Stimulated activated CD4-positive, alpha-beta T cell treated with anti-CD3 and anti-CD28 coated beads, Interleukin-2, amount 100 ng/mL, for 4 hours (primary cell): ENCODE measurements at places on chromosomes 1 and 21.
A peak's percentile ranks its signal among the peaks of the same experiment; 100 is the strongest.

DNA sequence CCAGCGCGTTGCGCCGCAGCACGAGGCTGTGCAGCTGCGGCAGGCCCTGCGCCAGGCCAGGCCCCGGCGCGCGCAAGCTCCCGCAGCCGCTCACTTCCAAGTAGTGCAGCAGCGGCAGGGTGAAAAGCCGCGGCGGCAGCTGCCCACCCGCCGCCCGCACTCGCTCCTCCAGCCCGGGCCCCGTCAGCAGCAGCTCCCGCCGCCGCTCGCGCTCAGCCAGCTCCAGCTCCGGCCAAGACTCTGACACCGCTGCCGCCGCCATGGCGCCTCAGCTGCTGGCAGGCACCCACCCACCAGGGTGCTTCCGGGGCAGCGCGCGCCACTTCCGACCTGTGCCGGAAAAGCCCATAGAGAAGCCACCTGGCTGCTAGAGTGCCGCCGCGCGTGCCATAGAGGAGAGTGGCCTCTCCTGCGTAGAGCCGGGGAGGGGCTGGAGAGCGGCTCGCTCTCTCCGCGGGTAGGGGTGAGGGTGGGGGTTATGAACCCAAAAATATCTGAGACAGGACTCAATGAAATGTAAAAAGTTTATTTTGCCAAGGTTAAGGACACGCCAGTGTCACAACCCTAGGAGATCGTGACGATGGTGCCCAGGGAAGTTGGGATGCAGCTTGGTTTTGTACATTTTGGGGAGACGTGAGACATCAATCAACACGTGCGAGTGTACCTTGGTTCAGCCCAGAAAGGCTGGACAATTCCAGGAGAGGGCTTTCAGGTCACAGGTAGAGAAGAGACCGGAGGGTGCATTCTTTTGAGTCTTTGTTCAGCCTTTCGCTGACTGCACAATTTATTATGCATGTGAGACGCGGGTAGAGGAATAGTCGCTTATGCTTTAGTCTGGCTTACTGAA, at the start of gene LRRC47:
TSS of gene LRRC47 (minus strand) at position 284 of the 847 bp plus-strand sequence. CDS start at position 262, 22 bp downstream.
- DNase-seq = peak; percentile 92

GRCh38 chr1:12553963-12554362, 64.0 kb downstream of the DHRS3 start:
- DNase-seq = no peak

DNA sequence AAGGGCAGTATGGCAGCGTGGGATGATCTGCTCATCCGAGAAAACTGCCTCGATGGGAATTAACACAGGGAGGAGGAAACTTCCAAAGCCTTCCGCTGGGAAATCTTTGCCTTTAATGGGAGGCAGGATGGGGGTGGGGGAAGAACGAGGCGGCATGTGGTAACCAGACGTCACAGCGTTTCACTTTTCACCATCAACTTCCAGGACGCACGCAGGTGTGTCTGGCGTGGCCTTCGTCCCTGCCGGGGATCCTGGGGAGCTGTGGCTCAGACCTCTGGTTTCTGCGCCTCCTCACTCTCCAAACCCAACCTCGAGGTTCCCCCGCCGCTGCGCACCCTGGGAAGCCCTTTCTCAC, 282 bp downstream of the RSPH1 start:
- no peak for DNase-seq

- DNase-seq = no peak
Observed at GRCh38 chr1:185696422-185697150, 37.6 kb upstream of the HMCN1 start.

DNA sequence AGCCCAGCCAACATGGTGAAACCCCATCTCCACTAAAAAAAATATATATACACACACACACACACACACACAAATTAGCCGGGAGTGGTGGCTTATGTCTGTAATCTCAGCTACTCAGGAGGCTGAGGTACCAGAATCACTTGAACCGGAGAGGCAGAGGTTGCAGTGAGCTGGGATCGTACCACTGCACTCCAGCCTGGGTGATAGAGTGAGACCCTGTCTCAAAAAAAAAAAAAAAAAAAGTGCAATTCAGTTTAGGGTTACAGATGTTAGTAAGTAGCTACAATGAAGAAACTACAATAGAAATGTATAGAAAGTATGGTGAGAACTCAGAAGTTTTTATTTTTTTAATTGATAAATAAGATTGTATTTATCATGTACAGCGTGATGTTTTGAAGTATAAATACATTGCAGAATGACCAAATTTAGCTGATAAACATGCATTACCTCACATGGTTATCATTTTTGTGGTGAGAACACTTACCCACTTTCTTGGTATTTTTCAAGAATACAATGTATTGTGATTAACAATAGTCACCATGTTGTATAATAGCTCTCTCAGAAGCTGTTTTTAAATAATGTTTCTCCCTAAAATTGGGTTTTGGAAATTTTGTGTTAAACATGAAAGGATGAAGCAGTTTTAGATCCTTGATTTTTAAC, 17.9 kb downstream of the KDM1A start:
- DNase-seq = no peak

DNA sequence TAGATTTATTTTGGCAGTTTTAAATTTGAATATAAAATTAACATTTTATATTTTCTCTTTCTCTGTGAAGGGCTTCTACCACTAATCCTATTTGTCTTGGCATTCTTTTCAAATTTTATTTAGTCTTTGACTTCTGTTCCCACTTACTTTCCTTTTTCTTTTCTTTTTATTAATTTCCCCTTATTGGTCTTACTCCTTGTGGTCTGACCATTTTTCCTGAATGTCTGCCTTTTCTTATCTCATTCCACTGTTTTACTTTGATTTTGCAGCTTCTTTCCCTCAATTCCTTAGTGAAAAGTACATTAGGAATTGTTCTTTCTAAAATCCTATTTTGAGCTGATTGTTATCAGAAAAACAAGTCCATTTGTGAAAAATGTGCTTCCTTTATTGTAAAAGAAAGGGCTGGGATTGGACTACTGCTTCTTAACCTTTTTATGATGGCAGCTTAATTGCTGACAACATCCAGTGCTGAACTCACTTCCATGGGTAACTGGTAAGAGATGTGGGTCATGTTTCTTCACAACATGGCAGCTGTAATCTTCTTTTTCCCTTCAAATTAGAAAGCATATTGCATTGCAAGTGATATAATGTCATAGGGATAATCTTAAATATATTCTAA, 284.6 kb downstream of the DNM3 start:
- no peak for DNase-seq

GRCh38 chr1:224267925-224268324, 62.0 kb downstream of the NVL start:
- no peak for DNase-seq

GRCh38 chr1:90838720-90839119, 121.6 kb upstream of the BARHL2 start:
- no peak for DNase-seq

- no peak for DNase-seq
Observed at GRCh38 chr1:225848030-225848955, 33.9 kb downstream of the TMEM63A start.

- no peak for DNase-seq
Observed at GRCh38 chr1:199403531-199404116, 623.9 kb upstream of the NR5A2 start.

GRCh38 chr1:10838541-10838940, 42.1 kb upstream of the CASZ1 start:
- DNase-seq = no peak

DNA sequence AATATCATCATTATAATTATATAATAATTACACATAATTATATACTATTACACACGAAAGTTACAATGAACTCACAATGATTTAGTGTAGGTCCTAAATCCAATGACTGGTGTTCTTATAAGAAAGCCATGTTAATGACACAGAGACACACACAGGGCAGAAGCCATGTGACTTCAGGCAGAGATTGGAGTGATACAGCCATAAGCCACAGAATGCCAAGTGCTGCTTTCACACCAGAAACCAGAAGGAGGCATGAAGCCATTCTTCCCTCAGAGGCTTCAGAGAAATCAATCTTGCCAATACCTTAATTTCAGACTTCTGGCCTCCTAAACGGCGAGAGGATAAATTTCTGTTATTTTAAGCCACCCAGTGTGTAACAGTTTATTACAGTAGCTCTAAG, 147.4 kb upstream of the KRTAP19-8 start:
- DNase-seq = no peak

DNA sequence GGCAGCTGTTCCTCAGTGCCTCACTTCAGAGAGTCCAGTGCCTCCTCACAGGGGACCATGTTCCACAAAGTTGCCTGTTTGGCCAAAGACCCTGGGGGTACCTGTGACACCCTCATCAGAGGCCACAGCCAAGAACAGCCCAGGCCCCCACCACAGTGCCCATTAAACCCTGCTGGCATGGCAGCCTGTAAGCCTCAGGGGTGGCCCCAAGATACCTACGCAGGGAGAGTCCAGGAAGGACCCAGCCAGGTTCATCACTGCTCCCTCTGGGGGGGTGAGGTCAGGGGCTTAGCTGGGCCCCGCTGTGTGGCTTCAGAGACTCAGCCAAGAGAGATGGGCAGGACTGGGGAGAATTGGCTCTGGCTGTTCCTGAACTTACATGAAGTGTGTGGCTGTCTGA, 19.1 kb upstream of the PRDM16 start:
- DNase-seq = no peak

DNA sequence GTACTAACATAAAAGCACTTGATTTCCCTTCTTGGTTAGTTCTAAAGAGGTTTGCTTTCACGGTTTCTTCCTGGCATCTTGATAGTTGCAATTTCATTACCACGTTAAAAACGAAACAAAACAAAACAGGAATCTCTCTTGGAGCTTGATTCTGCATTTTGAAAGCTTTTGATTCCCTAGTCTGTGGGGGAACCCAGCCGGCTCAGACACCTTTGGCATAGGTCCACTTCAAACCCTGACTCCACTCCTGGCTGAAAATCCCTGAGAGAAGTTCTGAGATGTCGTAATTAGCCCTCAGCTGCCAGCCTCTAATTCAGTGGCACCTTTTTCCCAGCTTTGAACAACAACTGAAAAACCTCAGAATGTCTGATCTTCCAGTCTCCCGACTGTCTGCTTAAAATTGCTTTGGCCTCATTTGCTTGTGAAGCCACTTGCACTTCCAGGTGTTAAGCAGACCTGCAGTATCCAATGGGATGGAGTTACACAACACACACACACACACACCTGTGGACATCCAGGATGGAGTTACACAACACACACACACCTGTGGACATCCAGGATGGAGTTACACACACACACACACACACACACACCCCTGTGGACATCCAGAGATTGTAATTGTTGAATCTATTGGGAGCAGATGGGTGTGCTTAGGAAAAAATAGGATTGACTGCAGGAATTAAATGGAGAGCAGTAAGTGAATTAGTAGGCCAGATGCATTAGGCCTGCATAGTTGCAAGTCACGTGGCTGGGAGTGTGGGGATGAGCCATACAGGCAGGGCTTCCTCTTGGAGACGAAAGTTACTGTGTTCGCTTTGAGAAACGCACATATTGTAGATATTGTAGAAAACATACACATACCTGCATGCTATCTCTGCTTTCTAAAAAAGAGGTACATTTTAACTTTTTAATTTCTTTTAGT, 285.6 kb upstream of the FMN2 start:
- no peak for DNase-seq

- no peak for DNase-seq
Observed at GRCh38 chr1:25688390-25689119, 72.0 kb downstream of the MAN1C1 start.

GRCh38 chr21:35840197-35840799, 220.0 kb downstream of the SETD4 start:
- peak; percentile 26 for DNase-seq

GRCh38 chr1:1166642-1167397, 6.9 kb upstream of the TTLL10 start:
- no peak for DNase-seq

- no peak for DNase-seq
Observed at GRCh38 chr1:228497206-228497605, 10.0 kb downstream of the RNF187 start.

DNA sequence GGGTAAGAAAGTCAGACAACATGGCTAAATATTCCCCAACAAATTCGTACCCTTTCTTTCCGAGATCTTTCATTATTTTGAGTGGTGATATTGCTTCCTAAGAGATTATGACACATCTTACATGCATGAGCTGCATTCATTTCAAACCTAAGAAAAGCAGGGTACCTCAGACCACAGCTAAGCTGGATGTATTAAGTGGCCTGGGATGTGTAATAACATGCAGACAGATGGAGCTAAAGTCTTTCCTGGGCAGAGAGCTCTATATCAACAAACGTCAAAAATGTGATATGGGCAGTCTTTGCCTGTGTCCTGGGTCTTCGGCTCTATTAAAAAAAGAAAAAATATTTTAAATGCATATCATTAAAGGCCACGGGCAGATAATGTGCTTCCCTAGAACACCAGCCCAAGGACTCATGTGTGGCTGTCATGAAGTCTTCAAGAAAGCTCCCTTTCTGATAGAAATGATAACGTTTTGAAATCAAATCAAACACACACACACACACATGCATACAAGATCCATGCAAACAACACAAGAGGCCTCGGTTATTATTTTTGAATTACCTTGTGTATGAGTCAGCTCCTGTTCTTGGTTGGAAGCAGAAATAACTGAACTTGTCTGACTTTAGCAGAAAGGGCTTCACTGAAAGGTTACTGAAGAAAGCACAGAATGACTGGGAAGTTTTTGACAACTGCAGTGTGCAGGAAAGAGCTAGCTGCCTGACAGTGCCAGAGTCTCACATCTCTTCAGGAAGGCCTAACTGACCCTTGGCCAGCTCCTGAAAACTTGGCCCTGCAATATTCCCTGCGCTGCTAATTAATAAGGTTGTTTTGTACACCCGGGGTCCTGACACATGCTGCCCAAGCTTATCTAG, 231.2 kb downstream of the DSCAM start:
- no peak for DNase-seq

GRCh38 chr1:25090707-25091422, 141.4 kb downstream of the SYF2 start:
- no peak for DNase-seq

GRCh38 chr1:15056515-15057285, 96.8 kb upstream of the TMEM51 start:
- no peak for DNase-seq

GRCh38 chr1:202553560-202554038, 156.7 kb downstream of the SYT2 start:
- DNase-seq = no peak

DNA sequence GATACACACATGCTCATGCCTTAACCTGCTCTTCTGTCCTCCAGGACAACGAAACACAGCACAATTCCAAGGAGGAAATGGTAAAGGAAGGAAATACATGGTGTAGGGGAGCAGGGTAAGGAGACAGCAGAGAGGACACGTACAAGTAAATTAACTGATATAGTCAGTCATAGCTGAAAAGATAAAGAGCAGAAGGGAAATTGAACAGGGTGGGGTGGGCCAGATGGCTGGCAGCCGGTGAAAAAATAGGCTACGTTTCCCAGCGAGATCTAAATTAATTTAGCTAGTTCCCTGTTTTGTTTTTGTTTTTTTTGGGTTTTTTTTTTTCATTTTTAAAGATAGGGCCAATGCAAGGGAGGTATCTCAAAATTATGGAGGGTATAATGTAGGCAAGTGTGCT, 109.2 kb downstream of the FAM78B start:
- DNase-seq = no peak
